T1000 (cell line): ENCODE measurements at places on chromosomes 11 and 22.

DNA sequence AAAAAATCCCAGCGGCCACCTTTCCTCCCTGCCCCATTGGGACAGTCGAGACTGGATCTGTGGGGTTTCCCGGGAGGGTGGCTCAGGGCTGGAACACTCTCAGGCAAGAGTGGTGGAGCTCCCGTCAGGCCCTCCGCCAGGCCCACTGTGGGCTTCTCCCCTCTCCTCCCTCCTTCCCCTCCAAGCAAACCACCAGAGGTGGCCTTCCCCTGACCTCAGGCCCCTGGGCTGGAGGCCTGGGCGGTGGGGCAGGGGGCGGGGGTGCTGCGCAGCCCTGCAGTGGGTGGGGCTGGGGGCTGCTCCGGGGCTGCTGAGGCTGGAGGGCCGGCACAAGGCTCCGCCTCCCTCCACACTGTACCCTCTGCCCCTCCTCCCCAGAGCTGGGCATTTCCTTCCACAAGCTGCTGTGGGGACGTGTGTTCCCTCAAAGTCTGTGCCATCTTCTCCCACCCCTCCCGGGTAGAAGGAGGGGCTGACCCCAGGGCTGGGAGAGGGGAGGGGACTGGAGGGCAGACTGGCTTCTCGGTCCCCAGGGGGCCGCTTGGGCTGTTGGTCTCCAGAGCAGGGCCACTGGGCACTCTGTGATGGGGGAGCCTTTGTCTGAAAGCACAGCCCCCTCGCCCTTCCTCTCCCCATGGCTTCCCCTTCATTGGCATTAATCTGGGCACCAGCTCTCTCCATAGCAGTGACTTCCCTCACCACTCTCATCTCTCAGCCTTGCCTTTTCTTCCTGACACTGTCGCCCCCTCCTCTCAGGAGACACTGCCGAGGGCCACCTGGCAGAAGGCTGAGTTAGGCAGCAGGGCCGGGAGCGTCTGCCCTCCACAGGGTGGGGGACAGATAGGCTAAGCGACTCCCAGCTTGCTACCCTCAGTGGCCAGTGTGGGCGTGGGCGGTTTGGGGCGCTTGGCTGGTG lies 7.1 kb downstream of the RCOR2 start:
- no peak for DNase-seq

DNA sequence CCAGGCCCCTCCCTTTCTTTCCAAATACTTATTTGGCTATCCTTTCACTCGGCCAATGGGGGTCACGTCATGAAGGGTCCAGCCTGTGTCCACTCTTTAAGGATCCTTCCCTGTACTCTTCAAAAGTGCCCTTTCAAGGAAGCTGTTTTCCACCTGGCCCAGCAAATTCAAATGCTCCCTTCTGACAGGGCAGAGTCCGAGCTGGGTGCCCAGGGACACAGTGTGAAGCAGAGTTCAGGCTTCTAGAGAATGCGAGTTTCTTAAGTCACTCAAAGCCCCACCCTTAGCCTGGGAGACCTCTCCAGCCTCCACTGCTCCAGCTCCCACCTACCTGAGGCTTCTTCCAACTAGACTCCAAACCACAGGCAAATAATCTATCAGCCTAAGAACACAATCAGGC lies 5.5 kb upstream of the APOA1 start:
- DNase-seq = no peak

DNA sequence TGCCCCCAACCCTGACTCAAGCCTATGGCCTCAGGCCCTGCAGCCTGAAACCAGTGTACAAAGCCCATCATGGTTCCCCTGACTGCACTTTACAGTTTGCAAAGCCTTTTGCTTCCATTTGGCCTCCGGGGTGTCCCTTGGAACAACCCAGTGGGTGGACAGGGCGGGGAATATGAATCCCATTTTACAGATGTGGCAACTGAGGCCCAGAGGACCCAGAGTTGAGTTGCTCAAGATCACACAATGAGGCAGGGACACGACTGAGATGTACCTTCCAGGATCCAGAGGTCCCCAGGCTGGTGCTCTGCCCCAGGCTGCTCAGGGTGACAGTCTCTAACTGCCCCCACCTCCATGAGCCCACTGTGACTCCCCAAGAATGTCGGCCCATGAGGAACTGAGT lies 5.4 kb upstream of the POLDIP3 start:
- DNase-seq = no peak

DNA sequence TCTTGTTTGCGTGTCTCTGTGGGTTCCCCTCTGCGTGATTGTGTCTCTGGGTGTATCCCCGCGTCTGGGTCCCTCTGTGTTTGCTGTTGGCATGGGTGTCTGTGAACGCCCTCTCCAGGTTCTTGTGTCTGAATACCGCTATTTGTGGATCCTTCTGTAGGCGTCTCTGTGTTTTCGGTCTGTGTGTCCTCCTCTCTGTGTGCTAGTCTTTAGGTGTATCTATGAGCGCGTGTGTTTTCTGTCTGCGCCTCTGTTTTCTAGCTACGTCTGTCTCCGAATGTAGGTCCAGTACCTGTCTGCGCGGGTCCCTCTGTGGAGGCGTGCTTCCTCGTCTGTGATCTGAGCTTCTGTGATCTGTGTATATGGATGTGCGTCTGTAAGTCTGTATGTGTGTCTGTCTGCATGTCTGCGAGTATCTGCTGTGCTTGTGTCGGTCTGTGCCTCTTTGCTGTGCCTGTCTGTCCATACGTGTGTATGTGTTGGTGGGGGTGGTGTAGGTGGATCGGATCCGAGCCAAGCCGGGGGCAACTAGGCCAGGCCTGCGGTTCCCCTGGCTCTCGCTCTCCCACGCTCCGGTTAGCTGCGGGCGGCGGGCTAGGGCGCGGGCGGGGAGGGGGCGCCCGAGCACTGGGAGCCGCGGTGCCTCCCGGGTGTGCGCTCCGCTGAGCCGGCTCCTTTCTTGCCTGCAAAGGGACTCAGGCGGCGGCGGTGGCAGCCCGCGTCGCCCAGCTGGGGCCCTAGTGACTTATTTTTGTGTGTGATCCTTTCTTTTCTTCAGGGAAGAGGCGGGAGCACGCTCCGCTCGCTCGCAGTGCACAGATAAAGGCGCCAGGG lies 105.3 kb upstream of the E2F8 start:
- DNase-seq = no peak

- DNase-seq = no peak
These were observed 48.8 kb downstream of the SMCO4 start for GRCh38 chr11:93494357-93494756.

DNA sequence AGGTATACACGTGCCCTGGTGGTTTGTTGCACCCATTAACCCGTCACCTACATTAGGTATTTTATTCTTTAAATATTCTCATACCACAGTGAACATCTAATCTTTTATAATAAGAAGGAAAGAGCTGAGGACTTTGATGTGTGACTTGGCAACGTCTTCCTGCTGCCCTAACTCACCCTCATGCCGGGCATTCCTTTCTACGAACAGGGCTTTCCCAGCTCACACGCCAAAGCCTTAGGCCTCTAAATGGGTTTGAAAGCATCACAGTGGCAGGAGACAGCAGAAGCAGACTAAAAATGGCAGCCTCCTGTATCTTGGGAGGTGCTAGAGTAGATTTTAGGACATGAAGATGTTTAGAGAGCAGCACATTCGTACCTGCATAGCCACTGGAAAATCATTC lies 52.6 kb downstream of the CLTCL1 start:
- DNase-seq = no peak

- no peak for DNase-seq
These were observed 14.0 kb upstream of the SESN3 start for GRCh38 chr11:95245038-95245437.

DNA sequence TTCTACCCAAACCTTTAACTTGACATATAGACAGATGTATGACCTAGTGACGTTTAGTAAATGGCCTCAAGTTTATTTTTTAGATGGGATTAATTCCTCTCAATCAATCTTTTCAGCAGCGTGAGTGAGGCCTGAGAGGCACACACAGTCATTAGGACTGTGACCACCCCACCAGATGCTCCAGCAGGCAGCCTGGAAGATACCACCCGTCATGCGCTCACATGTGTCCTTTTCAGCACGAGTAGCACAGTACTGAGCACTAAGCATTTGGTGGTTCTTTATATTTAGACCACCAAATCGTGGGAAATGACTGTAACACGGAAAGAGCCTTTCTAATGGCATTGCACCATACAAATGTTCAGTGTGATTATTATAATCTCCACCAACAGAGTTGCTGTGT lies 354.6 kb upstream of the DDI1 start:
- no peak for DNase-seq

DNA sequence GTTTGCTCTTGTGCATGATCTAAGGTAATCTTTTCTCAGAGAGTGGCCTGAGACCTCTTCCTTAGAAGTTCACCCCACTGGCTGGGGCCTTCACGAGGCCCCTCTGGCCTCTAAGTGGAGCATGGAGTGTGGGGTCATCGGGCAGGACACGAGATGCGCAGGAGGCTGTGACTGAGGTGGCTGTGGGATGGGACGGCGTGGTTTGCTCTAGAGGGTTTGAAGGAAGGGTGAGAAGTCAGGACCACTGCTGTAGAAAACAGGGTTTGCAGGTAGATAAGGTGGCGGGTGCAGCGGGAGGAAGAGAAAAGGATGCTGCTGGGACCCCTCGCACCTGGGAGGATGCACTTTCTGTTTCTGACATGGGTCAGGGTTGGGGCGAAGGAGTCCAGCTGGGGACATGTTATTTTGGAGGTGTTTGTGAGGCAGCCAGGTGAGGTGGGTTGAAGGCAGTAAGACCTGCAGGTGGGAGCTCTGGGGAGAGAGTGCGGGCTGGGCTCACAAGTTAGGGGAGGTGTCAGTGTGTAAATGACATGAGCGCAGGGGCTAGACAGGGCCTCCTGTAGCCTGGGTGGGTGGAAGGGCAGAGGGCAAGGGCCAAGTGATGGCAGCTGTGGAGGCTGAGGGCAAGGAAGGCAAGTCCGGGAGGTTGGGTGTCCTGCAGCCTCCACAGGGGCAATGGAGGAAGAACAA lies 62.5 kb downstream of the KCNQ1 start:
- DNase-seq = no peak

DNA sequence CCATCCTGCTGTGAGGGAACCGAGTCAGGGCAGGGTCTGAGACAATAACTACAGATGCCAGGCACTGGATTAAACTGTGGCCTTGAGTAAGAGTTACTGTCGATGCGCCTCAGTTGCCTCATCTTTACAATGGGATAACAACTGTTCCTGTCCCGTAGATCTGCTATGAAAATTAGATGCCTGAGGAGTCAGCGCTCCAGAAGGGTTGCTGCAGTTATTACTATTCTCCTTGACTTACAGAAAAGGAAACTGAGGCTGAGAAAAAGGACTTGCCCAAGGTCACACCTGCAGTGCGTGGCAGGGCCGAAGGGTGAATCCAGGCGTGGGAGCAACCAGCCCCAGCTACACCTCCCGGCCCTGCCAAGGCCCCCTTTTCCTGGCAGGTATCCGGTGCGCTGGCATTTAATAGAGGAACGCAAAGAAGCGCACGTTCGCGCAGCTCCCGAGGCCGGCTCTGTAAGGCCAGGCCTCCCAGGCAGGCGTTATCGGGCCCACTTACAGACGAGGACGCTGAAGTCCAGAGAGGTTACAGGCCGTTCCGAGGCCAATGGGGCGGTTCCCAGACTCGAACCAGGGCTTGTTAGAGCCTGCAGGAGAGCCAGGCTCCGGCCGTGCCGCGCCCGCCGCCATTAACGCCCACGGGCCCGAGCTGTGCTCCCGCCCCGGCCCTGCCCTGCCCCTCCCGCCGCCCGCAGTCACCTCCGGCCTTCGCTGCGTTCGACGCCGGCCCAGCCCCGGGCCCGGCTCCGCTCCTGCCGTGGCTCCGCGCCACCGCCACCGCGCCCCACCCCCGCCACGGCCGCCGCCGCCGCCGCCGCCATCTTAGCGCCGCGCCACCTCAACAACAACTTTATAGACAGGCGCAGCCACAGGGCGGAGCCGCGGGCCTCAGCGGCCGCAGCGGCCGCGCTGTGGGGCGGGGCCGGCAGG lies at the start of gene C11orf68:
Gene C11orf68 (minus strand): TSS at position 852 of the 930 bp plus-strand sequence. CDS start 31 bp downstream, at position 821.
- no peak for DNase-seq
